KG1 (cell line): ENCODE measurements at places on chromosomes 16 and 17.

GRCh38 chr17:60971515-60972369, 294.1 kb downstream of the BCAS3 start:
- peak; percentile 32 for DNase-seq

- no peak for DNase-seq
These were observed 10.2 kb upstream of the MAF start for GRCh38 chr16:79610771-79611170.

DNA sequence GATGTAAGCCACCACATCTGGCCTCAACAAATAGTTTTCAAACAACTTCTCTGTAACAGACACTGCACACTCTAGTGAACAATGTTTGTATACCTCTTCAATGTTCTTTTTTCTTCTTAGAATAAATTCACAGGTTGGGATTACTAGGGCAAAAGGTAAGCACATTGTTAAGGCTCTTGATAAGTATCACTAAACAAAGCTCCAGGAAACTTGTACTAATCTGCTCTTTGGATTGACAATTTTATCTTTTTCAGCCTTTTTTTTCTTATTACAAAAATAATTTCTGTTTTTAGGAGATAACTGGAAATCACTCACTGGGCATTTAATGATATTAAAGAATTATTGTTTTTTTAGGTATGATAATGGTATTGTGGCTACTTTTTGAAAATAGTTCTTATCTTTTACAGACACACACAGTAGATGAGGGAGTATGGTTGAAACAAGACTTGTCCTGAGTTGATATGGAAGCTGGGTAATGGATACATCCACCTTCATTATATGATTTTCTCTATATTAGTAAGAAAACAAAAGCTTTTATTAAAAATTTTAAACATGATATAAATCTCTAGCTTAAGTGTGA, 7.7 kb upstream of the MPRIP start:
- DNase-seq: no peak

- peak; percentile 71 for DNase-seq
These were observed at the start of gene CASKIN2 for GRCh38 chr17:75515496-75516254. TSS of gene CASKIN2 (minus strand) at chr17:75515537. CDS start at chr17:75513804, 1,733 bp downstream.

- DNase-seq: no peak
These were observed 32.2 kb downstream of the PRSS54 start for GRCh38 chr16:58262592-58262991.

- no peak for DNase-seq
These were observed 18.4 kb downstream of the BLMH start for GRCh38 chr17:30273373-30273772.

DNA sequence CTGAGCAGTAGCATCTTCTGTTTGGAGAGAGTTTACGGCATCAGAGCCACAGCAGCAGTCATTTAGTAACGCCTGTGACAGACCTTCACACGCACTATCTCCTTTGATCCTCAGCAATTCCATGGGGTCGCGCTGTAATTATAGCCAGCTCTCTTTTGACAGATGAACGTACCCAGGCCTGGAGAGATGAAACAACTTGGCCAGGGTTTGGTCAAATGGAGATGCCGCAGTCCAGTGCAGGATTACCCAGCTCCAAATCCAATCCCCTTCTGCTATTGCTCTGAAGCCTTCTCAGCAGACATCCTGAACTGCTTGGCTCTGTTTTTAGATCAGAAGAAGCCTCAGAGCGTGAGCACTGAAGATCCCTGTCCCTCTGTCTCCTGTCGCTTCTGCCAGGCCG, 83.9 kb downstream of the SOX9 start:
- no peak for DNase-seq

DNA sequence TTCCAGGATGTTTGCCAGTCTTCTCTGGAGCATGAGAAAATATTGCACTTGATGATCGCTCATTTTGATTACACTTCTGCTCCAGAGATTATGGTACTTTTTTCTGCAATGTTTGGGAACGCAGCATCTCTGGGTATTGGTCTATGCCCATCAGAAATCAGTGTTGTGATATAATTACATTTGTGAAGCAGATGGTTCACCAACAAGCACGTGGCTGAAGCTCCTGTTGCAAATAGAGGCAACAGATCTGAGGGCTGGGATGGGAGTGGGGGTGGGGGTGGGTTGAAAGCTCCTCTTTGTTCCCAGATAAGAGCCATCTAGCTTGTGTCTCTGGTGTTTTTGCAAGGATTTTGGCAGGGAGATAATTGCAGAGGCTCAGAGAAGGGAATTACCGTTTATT, 252.3 kb downstream of the SHISA9 start:
- DNase-seq: no peak

DNA sequence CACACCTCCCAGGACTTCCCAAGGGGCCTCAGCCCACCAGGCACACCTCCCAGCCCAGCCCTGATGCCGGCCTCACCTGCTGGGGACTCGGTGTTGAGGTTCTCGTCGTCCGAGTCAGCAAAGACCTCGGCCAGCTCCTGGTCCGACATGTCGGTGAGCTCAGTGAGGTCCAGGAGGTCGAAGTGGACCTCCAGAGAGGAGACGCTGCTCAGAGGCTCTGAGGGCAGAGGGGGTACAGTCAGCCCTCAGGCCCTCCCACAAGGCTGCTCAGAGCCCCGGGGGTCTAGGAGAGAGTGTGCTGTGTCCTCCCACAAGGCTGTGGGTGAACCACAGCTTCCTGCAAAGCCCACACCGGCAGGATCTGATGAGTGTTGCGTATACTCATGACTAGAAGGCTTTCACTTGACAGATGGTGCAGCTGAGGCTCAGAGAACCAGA, 10.5 kb downstream of the DBNDD1 start:
- peak; percentile 64 for DNase-seq

- DNase-seq: no peak
These were observed 74.7 kb downstream of the KLHDC4 start for GRCh38 chr16:87690911-87691685.

- DNase-seq: no peak
These were observed 95.2 kb upstream of the AXIN2 start for GRCh38 chr17:65656390-65657250.

- no peak for DNase-seq
These were observed 5.7 kb downstream of the CCDC102A start for GRCh38 chr16:57530522-57531252.

DNA sequence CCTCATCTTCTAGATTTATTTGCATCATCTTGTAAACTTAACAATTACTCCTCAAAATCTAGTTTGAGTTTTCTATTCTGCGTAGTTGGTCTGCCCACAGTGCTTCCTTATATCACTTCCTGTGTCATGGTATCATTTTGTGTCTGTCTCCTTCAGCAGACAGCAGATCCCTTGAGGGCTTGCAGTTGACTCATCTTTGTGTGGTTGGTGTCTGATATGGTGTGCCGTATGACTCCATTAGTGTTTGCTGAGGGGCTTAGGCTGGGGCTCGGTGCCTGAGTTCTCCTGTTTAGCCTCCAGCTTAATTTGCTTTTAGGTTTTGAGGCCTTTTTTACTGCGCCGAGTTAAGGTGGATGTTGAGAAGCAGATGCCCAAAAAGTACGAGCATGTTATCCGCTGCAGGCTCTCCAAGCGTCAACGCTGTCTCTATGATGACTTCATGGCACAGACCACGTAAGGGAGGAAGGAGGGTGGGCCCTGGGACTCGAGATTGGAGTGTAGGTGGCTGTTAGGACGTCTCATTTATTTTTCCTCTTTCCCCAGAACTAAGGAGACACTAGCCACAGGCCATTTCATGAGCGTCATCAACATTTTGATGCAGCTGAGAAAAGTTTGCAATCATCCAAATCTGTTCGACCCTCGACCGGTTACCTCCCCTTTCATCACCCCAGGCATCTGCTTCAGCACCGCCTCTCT, 16.9 kb downstream of the SRCAP start:
- peak; percentile 10 for DNase-seq

DNA sequence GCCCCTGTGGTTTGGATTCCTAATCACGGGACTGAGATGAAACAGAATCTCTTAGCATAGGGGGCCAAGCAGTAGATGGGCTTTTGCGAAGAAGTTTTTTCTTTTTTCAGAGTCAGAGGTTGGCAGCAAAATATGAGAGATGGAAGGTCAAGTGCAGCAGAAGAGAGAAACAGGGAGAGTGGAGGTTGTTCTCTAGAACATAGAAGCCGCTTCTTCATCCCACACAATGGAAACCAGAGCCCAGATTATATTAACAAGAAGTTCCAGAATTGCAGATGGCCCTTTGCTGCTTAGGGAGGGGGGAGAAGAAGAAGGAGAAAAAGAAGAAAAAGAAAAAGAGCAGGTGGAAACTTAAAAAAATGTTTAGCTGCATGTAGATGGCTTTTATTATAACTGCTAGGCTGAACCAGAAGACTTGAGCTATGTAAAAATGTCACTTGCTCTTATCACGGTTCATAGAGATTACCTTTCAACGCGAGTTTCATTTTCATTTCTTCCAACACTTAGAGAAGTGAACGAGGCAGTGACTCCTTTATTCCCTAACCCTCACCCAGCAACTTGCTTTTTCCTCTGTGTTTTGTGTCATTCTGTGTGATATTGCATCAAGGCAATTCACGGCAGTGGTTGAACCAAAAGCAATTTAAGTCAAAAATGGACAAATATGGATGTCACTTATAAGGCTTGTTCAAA, 737.5 kb downstream of the WWOX start:
- DNase-seq: no peak

DNA sequence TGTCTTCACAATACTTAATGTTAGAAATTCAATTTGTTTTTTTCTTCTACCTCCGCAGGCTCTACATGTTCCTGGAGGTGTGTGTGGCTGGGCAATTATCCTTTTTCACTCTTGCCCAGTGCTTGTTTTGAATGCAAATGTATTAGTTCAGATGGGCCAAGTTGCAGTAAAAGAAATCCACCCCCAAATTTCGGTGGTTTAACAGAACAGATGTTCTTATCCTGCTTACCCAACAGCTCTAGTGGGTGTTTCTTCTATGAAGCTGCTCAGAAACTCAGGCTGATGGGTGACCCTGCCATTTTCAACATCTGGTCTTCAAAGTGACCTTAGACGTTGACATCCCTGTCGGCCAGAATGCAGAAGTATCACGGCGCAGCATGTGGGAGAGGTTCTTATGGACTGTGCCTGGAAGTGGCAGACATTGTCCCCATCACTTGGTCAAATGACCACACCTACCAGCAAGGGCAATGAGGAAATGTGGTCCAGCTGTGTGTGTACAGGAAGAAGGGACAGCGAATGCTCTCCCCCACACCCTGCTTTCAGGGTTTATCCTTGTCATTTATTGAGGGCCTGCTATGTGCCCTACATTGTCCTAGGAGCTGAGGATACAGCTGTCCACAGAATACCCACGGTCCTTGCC, 157.3 kb downstream of the CDH13 start:
- DNase-seq: no peak

GRCh38 chr16:46894036-46894672, 10.0 kb downstream of the GPT2 start:
- DNase-seq: no peak

DNA sequence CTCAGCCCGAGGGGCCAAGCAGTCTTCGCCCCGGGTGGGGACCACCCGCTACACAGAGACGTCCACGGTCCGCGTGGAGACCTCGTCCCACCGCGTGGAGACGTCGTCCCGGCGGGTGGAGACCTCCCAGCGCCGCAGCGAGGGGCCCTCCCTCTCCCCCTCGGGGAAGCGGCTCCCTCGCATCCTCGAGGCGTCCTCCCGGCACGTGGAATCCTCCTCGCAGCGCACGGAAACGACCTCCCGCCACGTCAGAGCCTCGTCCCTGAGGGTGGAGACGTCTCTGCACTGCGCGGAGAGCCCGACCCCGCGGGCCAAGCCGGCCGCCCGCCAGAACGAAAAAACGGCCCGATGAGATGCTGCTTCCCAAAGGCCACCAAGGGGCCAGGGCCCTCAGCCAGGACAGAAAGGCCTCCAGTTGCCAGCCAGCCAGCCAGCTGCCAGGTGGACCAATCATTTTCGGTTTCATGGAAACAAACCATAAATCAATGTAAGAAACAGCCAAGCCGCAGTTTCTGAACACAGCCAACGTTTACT, 424 bp downstream of the C17orf100 start:
- DNase-seq: no peak
